A549 treated with ZK216348 at 1 μM for 4 hours (cell line): ENCODE measurements at places on chromosomes 1 and 21. TPM values are rescaled to one million over a fixed set of nuclear protein-coding genes. Genes with fewer than 3 reads are reported as not detected.

CFHR4 gene
- total RNA-seq: not detected in 5 replicates

UBE2U gene
- not detected in 5 replicates for total RNA-seq

PRELP gene
- not detected in 5 replicates for total RNA-seq

TNFSF18 gene
- not detected in 5 replicates for total RNA-seq

SRM gene
- 102 to 210 TPM (median 208 TPM) in 5 replicates for total RNA-seq

ENAH gene
- 58.0 to 98.7 TPM (median 83.0 TPM) in 5 replicates for total RNA-seq

CELSR2 gene
- total RNA-seq: 2.8 to 6.6 TPM (median 5.5 TPM) in 5 replicates

CYP4A22 gene
- total RNA-seq: not detected in 5 replicates

OLIG2 gene
- not detected in 5 replicates for total RNA-seq

SUSD4 gene
- total RNA-seq: 0.19 to 0.79 TPM (median 0.72 TPM) in 5 replicates

MROH9 gene
- not detected in 5 replicates for total RNA-seq

ADAM30 gene
- not detected in 5 replicates for total RNA-seq
